Activated T-helper 1 cell treated with anti-CD3 and anti-CD28 coated beads, Interleukin-2, amount 50 U/mL, for 16 hours (primary cell): ENCODE measurements at places on chromosomes 4 and X.

GRCh38 chr4:118954246-118954645, 65.6 kb downstream of the SYNPO2 start:
- no peak for DNase-seq

DNA sequence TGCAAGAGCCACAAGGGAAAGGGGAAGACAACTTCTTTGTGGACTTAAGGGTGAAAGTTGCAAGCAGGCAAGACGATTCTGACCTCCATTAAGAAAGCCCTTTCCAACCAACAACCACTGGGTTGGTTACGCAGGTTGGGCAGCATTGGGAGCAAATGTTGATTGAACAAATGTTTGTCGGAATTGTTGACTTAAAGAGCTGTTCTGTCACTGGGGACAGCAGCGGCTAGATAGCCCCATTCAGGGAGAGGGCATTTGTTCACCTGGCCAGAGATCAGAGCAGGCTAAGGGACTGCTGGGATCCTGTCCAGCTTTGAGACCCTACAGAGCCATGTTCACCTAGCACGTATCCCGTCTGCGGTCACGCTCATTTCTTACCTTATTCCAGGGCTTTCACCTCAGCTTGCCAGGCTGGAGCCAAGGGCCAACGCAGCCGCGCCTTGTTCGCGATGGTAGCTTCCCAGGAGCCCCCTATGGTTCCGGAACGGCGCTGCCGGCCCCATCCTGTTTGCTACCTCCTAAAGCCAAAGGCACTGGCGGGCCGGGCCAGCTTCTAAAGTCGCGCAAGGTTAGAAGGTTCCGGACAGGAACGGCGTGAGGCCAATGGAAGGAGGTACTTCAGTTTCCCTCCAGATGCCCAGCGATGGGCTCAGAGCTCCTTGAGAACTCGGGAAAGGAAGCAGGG, 24.6 kb downstream of the F9 start:
- DNase-seq = no peak

- no peak for DNase-seq
Measured at GRCh38 chr4:129358571-129358970, 262.6 kb downstream of the C4orf33 start.

DNA sequence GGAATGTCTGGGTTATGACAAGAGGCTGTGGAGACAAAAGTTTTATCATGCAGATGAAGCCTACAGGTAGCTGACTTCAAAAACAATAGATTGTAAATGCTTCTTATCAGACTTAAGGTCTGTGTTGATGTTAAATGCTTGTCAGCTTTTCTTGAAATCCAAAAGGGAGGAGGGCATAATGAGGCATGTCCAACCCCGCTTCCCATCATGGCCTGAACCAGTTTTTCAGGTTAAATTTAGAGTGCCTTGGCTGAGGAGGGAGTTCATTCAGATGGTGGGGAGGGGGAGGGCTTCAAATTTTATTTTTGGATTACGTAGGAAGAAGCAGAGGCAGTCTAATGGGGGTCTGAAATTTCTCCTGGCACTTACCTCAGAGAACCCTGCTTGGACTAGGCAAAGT, 207.7 kb upstream of the HDX start:
- no peak for DNase-seq

DNA sequence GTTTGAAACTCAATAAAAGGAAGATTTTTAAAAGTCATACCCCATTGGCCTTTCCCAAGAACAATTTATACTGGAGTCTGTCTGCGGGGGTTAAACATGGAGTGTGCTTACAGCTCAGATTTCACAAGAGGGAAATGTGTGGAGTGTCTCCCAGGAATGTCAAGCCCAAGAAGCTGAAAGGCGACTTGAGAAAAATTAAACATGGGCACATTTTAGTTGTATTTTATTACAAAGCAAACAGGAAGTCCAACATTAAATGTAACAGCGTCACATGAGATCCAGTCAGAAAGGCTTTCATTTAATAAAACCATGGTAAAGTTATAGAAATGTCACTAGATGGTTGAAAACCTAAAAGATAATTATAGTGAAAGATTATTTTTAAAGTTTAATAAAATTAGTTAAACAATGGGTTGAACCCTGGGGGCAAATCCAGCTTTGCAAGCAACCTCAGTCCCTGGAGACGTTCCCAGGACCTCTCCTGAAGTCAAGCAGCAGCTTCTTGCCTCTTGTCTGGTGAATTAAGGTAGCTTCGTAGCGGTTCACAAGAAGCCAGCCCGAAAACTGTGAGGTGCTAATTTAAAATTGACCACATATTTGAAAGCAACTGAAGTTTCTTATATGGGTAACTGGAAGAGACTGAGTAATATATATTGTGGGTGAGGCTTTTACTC, 168.4 kb upstream of the EDNRA start:
- DNase-seq = no peak

DNA sequence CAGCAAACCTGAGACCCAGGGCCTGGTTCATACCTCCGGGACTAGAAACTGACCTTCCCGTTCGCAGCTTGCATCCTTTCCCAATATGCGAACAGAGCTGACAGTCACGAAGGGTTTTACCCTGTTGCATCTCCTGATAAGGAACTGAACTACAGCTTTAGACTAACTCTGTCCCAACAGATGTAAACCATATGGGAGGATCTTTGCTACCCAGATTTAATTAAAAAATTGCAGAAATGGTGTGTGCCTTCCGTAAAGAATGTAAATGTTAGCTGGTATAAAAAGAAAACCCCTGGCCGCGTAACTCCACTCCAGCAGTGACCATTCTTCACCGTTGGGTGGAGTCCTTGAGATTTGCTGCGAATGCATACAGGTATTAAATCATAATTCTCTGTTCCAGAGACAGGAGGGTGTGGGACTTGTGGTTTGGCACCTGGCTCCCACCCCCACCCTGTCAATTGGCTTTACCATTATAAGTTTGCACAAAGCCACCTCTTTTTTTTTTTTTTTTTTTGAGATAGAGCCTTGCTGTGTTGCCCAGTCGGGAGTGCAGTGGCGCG, 40.6 kb upstream of the SORCS2 start:
- DNase-seq = no peak

DNA sequence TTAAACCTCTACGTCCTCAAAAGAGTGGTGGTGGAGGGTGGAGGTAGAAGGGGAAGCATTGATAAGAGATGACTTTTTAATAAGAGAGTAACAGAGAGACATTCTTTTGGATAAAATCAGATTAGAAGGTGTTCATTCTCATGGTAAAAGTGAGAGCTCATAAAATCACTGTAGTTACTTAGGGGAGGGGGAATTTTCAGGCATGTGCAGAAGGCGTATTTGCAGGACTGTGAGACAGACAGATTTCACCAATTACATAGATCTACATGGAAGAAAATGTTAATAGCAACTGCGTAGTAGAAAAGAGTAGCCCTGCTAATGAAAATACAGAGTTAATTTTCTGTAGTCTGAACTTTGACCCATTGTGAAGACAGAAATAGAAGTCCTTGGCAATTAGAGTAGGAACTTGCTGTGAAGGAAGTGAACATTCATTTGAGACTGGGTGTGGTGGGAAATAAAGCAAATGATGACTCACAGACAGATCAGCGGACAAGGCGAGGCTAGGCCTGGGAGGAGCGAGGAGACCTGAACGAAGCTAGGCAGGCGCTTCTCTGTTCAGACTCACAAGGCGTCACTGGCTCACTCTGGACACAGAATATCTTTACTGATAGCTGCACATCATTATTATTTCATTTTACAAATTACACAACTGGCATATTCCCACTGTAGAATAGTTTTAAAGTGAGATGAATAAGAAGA, 57.2 kb upstream of the FAM9C start:
- no peak for DNase-seq

DNA sequence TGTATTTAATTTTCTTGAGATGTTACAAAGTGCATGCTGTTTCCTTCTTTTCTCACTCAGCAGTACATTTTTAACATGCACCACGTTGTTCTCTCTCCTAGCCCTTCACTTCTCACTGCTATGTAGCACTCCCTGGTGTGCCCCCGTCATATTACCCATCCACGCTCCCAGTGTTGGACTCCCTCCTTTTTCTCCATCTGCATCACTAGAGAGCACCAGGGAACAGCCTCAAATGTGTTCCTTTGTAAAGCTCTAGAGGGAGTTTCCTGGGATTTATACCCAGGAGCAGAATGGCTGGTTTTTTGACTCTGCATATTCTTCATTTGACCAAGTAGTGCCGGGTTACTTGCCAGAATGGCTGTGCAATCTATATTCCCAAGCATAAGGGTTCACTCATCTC, 240.3 kb upstream of the ANXA3 start:
- no peak for DNase-seq

DNA sequence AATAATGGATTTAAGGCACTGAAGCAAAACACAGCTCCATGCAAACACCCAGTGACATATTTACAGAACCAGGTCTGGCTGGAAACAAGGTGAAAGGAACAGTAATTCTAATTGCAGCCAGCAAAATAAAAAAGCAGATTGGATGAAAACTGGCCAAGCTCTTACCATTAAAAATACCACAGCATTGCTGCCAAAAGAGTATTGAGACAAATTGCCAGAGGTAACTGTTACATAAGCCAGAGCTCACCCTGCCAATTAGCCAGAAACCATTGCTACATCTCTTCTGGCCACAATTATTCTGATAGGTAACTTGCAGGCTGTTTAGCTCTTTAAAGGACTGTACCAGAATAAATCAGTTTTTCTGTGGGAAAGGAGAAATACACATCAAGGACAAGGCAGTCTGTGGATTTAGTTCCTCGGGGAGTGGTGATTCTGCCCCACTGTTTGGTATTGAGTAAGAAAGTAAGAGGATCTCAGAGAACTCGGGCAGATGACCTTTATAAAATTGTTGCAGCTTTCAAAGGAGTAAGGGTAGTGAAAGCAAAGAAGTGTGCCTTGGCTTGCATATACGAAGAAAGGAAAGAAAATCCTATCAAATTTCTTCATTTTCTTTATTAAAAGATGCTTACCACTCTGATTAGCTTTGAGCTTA, 369.5 kb downstream of the PPP3CA start:
- DNase-seq = no peak

DNA sequence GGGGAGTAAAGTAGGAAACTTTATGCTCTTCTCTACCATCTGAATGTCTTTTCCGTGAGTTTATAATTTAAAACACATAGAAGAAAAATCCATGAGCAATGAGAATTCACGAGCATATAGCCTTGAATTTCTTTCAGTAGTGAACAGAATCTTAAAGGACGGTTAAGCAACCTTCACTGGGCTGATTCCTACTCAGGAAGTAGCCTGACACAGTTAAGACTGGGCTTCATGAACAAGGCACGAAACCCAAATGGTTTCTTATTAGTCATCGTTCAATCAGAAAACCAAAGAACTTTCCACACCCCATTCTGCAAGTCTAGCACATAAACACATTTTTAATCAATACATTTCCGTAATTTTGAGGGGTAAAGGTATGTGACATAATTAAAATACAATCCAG, 95.8 kb downstream of the SH3KBP1 start:
- DNase-seq = no peak

GRCh38 chrX:7446815-7447214, 298.9 kb upstream of the PUDP start:
- no peak for DNase-seq

DNA sequence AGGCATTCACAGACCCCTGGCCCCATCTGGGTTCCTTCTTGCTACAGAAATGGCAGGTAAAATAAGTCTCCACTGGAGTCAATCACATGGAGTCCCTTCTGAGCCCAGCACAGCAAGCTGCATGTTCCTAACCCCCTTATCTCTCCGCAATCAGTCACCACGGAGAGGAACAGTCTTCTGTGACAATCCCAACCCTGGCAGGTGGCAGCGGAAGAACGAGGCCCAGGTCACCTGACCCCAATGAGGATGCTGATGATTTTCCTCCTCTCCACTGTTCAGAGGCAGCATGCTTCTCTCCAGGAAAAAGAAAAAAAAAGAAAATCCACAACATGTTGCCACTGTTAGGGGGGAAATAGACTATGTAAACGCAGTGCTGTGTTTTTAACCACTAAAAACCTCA, 50.1 kb downstream of the TSPAN5 start:
- no peak for DNase-seq

DNA sequence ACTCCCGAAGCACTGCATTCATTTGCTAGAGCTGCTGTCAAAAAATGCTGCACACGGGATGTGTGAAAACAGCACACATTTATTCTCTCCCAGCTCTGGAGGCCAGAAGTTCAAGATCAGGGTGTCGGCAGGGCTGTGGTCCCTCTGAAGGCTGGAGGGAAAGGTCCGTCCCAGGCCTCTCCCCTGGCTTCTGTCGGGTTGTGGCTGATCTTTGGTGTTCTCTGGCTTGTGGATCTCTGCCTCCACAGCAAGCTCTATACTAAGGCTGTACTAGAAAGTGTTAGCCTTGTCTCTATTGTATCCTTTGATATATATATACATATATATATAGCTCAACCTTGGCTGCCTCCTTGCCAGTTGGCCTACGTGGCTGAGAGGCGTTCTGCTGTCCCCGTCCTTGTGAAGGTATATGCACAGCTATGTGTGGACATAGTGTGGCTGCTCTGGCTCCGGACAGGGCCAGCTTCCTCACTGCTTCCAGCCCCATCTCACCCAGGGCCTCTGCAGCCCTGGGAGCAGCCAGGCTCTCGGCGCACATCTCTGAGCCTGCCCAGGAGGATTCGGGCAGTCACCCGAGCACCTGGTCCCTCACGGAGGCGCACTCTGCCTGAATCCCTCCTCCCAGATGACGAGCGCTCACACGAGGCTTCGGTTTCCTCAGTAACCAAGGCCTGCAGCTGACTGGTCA, 15.0 kb upstream of the DUSP9 start:
- DNase-seq = no peak

DNA sequence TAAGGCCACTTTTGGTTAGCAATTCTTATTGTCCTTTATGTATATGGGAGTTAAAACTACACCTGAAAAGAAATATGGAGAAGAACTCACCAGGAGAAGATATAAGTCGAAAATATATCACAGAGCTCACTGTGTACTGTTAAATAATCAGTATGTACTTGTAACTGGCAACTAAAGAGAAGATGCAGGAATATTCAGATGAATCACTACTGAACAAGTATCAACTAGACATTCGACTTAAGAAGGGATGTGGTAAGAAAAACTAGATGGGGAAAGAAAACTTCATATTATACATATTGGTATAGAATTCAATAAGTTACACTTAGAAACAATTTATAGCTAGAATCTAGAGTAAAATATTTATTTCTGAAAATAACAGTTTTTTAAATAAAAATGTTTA, 230.0 kb downstream of the CAMK2D start:
- DNase-seq = no peak

- DNase-seq = no peak
Measured at GRCh38 chr4:176558661-176559060, 234.1 kb downstream of the VEGFC start.

- DNase-seq = no peak
Measured at GRCh38 chr4:33134366-33134765, 2414.2 kb downstream of the PCDH7 start.

DNA sequence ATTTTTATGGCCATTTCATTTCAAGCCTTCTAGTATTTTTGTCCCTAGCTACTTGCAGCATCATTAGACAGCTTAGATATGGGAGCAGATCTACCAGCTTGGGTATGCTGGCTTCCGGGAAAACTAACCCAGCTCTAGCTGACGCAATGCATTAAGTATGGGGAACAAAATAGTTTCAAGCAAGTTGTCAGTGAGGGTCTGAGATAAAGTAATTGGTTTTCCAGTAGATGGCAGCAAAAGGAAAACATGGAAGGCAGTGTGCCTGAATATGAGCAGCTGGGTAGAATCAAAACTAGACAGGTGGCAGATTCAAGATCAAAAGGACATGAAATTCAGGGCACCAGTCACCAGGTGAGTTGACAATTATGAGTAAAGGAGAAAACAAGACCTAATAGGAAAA, 340.9 kb upstream of the CTSO start:
- DNase-seq = no peak

GRCh38 chrX:124226129-124226528, 106.3 kb upstream of the TEX13D start:
- no peak for DNase-seq
